ENCODE measurements at places on chromosomes 3 and 15. TPM values are rescaled to one million over a fixed set of nuclear protein-coding genes. Genes with fewer than 3 reads are reported as not detected.

DNA sequence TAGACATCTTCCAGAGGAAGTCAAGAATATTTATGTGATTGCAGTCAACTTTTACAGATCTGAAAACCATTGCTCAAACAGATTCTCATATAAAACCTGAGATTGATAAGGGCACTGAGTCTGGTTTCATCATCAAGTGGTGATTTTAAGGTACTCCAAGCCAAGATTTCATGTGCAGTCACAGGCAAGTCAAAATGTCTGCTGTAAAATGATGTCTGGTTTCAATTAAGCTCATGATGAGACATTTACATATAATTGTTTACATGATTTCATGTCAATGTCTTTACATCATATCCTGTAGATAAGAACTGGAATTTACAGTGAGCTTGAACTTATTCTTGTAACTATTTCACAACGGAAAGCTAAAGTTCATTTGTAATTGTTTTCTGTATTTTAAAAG is 1215.5 kb downstream of the ROBO2 start:
- DNase-seq, result peak; percentile 13

DNA sequence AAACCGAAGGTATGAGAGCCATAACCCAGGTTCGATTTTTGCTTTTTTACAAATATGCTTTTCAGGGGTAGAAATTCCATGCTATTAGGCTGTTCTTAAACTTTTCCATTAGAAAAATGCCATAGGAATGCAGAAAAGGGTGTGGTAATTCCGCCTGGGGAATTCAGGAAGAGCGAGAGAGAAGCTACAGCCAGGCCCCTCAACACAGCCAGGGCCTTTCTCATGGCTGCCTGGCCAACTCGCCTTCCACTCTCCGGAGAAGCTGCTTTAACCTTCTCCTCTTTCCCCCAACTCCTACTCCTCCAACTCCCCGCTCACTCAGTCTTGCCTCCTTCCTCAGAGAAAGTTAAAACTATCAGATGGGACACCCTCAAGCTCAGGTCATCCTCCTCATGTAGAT is 9.1 kb upstream of the TICRR start:
- no peak for DNase-seq

DNA sequence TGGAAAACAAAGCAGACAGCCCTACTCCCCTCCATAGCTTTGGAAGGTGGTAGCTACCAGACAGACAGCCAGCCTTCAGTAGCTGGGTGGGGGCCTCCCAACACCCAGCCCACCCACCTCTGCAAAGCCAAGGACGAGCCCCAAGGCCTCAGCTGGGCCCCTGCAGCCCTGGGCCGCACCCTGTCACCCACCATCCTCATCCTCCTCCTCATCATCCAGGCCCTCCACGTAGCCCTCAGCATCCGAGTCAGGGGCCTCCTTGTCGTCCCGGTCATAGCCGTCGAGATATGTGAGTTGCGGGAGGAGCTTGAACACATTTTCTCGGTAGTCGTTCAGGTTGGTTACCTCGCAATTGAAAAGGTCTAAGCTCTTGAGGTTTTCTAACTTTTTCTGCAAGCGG is 36.5 kb downstream of the ANP32A start:
- DNase-seq, result no peak

DNA sequence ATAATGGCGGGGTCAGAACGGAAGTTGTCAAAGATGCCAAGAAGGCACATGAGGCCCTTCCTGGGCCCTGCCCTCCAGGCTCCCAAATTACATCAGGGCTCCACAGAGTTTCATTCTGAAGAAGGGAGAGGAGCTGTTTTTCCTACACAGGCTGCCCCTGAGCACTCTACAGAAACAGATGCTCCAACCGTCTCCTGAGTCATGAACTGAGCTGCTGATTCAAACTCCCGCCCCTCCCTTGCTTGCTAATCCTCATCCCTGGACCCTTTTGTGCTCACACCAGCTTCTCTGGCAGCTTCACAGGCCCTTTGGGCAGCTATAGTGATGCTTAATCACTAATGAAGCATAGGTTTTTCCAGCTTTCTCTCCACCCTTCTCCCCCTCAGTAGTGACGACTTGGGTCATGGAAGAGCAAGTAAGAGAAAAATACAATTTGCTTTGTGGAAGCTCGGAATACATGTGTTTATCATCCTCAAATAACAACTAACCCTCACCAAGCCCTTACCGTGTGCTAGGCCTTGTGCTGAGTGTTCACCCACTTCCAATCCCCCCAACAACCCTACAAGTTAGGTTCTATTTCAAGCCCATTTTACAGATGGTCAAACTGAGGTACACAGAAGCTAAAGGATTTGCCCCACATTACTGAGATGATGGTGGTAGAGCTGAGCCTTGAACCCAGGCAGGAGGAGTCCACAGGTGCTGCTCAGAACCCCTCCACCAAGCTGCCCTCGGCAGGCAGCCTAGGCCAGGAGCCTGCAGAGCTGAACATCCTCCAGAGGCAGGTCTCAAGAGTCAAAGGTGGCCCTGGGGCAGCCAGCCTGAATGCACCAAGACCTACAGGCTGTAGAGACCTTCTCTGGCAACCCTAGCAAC is 21.9 kb downstream of the MEGF11 start:
- no peak for DNase-seq

- no peak for DNase-seq
Observed at GRCh38 chr3:114884213-114884923, 262.7 kb downstream of the ZBTB20 start.

DNA sequence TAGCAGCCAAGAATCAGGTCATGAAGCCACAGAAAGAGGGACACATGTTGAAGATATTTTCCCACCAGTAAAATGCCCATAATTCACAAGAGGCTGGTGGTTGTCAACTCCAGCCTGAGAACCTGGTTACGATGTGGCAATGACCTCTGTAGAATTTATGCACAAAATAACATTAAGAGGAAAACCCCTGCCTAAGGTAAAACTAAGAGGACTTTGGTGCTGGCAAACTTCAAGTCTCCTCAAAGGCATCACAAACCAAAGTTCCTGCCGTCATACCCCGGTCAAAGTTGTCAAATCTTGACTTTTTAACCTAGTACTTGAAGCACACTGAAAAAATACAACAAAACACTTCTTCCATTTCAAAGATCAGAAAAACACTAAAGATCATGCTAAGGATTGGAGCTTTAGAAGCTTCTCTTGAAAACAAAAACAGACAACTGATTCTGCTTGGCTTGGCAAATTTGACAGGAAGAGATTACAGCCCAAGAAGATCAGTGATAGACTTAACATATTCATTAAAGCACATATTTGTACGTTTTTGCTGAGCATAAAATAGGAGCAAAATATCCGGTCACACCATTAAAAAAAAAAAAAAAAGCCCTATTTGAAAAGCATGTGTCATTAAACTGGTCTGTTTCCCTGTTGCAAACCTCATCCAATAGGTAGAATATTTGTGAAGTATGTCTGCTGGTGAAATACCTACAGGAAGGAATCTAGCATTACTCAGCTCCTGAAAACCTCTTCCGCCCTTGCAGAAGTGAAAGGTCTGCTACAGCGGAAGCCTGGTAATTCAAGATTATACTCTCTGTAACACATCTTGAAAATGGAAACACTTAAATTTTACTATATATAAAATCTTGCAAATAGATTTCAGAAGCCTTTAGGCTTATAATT is 22.8 kb downstream of the EIF4E3 start:
- DNase-seq, result no peak

Gene SHQ1
- polyA plus RNA-seq, result 11.0 TPM

Gene POPDC2
- 19.7 TPM for polyA plus RNA-seq

Gene VILL
- polyA plus RNA-seq, result 5.2 TPM

Gene CX3CR1
- 2.1 TPM for polyA plus RNA-seq

Gene ARNT2
- 7.0 TPM for polyA plus RNA-seq

Data from muscle of back (tissue), 13 donors.